ENCODE measurements at places on chromosomes 12 and 14.
A peak's percentile ranks its signal among the peaks of the same experiment; 100 is the strongest.

DNA sequence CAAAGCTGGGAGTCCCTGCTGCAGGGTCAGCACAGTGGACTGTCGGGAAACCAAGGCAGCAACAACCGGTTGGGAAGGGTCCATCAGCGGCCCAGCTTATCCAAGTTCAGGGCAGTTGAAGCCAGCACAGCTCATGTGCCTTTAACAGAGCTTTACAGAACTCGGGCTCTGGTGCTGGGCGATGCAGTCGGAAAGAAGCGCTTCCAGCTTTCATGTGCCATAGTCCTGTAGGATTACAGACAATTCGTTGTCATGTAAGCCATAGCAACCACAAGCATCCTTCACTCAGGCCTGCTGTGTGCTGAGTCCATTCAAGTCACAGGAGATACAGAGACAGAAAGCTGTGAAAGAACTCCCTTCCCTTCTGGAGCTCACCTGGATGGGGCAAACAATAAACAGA, 3.5 kb upstream of the FAM181A start:
- DNase-seq: no peak

DNA sequence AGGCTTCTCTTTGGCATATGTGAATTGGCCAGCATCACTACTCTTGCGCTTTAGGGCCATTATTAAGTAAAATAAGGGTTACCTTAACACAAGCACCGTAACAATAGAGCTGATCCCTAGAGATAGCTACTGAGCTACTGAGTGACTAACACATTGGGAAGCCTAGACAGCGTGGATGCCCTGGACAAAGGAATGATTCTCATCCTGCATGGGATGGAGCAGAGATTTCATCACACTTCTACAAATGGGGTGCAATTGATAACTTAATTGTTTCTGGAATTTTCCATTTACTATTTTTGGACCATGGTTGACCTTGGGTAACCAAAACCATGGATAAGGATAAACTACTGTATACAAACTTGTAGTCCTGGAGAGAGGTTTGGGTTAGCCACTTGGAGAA, 57.1 kb downstream of the FBXO34 start:
- DNase-seq: no peak

GRCh38 chr12:122040579-122041386, 19.1 kb downstream of the BCL7A start:
- no peak for DNase-seq

- no peak for DNase-seq
Measured at GRCh38 chr14:105436402-105436801, 16.8 kb downstream of the MTA1 start.

- DNase-seq: no peak
Measured at GRCh38 chr12:102643879-102644575, 163.7 kb upstream of the IGF1 start.

- peak; percentile 39 for DNase-seq
Measured at GRCh38 chr12:27332714-27333402, at the start of gene BMAL2. Gene BMAL2 (plus strand): TSS chr12:27332836. CDS start chr12:27333073, 237 bp downstream.

DNA sequence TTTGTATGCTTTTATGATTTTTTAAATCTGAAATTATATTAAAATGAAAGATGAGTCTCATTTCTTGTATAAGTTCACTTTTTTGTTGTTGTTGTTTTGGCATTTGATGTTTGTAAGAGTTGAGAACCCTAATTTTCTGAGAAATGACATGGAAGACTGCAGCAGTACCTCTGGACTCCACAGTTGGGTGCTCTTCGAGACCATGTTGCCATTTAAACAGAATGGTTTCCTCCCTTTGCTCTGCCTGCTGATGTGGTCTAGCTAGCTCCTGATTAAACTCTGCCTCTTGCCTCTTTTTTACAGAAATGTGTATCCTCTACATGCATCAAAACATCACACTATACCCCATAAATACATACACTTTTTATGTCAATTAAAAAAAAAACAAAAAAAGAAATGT, 5.8 kb upstream of the LTA4H start:
- no peak for DNase-seq

GRCh38 chr12:104275689-104276088, 27.9 kb upstream of the EID3 start:
- no peak for DNase-seq

All from umbilical cord (tissue), 2 donors.